ENCODE measurements at places on chromosomes 1 and 21.

- no peak for DNase-seq
Observed at GRCh38 chr1:199875856-199876255, 151.7 kb upstream of the NR5A2 start.

GRCh38 chr1:100710906-100711682 lies 8.4 kb upstream of the VCAM1 start:
- peak; percentile 59 for DNase-seq

DNA sequence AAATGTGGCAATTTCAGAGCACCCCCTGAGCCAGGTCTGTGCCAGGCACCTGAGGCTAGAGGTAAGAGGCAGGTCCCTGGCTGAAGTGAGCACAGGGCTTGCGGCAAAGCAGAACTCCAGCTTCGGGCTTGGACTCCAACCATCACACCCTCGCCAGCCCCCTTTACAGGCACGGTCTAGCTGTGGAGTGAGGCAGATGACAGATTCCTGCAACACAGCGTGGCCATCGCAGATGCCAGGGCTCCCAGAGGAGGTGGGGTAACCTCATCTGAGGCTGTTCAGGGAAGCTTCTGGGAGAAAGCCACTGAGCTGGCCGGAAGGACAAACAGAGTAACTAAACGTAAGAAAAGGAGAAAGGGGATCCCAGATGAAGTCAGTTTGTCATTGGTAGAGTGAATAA lies 55.6 kb upstream of the CASZ1 start:
- DNase-seq, result no peak

GRCh38 chr1:98903726-98904125 lies 100.9 kb downstream of the PLPPR5 start:
- no peak for DNase-seq

- peak; percentile 73 for DNase-seq
Observed at GRCh38 chr1:224727351-224728289, 111.5 kb downstream of the CNIH3 start.

DNA sequence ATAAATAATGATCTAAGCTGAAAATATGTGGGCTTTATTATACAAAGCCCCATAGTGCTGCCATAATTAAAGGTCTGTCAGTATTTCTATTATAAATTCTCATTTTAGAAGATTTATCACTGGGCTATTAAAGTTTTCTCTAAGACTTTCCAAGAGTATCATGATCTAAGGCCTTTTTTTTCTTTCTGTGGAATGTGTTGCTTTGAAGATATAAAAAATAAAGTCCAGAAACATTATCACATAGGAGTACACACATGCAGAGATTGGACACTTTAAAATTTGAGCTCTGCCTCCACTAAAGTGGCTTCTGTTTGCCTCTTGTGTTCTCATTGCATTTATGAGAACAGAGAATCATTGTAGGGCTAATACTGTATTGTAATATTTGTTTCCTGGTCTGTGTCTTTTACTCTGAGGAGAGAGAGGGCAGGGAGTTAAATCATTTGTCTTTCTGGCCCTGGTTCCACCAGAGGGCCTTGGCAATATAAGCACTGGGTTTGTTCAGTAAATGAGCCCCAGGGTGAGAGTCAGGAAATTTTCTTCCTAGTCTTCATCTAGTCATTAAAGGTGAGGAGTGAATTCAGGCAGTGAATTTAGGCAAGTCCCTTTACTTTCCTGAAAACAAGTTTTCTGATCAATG lies 70.2 kb downstream of the NFIA start:
- DNase-seq, result no peak

Measured in GM04503 (cell line).